ENCODE measurements at places on chromosomes 6 and 20.

DNA sequence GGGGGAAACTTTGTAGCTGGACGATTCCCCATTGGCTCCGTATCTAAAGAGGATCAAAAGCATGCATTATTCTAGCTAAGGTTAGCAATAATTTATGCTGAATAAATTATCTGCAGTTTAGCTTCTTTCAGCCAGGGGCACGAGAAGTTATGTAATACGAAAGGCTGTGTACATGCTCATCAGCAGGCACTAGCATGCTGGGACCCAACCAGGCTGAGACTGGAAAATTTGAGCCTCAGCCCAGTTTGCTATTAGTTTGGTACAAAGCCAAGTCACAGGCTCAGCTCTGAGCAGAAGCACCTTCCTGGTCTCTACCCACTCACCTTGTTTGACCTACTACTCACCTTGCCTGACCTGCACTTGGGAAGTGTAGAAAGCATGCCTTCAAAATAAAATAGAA is 328.1 kb upstream of the ARID1B start:
- DNase-seq, result no peak

DNA sequence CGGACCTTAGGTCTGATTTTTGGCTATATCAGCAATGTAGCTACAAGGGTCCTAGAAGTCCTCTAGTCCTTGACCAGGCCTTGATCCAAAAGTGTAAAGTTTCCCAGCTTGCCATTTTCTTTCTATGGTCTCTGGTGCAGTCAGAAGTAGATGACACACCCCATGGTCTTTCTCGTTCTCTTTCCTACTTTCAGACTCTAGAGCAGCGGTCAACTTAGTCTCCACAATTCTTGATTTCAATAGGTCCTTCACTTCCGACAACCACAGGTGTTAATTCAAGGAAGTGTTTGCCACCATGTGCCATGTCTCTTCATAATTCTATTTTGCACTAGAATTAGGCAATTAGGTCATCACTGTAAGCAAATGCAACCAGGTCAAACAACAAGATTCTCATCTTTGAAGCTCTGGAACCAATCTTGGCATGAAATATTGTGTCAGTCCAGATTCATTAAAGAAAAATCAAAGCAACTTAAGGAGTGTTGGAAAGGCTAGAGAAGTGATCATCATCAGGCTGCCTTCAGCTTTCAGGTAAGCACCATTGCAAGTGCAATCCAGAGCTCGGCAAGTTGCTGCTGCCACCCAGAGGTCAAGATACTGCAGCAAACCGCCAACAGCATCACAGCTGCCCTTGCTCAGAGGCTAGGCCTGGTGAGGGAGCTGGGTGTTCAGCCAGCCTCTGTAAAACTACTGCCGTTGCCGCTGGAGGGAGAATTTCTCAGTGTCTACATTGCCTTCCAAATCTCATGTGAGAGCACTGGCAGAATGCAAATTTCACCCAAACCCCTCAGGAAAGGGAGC is 5.6 kb upstream of the SYNE1 start:
- no peak for DNase-seq

DNA sequence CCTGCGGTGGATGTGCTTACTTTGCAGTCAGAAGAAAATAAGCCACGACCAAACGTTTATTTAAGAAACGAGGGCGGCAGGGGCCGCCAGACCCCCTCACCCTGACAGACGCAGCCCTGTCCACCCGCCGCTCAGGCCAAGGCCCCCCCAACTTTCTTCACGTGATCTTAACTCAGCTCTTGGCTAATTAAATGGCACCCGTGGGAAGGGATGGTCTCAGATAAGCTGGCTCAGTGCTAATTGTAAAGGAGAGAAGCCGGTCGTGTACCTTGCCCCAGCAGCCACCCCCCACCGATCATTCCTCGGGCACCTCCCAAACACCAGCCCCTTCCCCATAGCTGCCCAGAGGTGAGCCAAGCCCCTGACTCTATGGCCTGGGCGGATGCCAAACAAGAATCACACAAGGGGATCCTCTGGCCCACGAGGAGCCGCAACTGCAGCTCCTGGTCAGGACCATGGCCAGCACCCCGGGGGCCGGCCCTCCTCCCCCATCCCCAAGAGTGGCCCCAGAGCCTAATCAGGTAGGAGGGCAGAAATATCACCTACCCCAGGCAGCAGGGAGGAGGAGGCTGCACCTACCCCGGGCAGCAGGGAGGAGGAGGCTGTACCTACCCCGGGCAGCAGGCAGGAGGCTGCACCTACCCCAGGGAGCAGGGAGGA is 11.2 kb downstream of the KCNQ2 start:
- DNase-seq, result no peak

GRCh38 chr6:36633915-36634314 is 39.8 kb downstream of the SRSF3 start:
- DNase-seq, result no peak

All from amygdala (tissue), 56 donors.